ENCODE measurements at places on chromosomes 5 and 9.

DNA sequence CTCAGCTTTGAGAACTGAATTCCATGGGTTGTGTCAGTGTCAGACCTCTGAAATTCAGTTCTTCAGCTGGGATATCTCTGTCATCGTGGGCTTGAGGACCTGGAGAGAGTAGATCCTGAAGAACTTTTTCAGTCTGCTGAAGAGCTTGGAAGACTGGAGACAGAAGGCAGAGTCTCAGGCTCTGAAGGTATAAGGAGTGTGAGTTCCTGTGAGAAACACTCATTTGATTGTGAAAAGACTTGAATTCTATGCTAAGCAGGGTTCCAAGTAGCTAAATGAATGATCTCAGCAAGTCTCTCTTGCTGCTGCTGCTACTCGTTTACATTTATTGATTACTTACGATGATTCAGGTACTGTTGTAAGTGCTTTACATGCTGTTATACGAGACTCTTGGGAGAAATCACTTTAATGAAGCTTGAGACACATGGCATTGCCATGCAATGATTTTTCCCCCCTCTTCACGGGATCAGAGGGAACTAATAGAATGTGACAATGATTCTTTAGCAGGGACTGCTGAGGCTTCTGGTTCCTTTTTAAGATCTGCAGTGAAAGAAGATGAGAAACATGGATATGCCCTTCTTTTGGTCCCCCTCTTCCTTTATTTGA is 63.8 kb downstream of the PTTG1 start:
- no peak for DNase-seq

- peak; percentile 24 for DNase-seq
Measured at GRCh38 chr5:67985686-67986387, 229.7 kb upstream of the PIK3R1 start.

DNA sequence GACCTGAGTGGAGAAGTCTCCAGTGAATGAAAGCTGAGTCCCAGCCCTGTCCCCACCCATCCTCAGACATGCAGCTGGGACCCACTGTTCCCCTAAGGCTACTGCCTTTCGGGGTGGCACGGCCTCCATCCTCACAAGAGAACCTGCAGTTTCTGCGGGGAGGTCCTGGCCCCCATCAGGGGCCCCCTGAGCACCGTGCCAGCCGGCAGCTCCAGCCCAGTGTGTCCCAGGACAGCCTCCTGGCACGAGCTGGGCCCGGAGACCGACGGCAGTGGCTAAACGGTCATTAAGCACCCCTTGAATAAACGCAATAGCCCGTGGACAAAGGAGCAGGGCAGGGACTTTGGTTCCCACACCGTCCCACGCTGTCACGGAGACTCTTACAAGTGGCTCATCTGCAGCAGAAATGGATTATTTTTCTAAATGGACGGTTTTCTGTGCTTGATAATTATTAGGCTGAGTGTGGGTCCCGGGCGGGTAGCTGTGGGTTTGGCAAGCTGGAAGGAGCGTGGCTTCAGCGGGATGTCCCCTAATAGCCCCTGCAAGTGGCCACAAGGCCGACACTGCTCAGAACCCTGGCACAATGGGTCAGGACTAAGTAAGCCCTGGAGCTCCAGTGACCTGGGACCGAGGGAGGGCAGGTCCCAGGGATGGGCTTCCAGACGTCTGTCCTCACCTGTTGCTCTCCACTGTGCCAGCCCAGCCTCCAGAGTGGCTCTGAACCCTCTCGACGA is 17.4 kb downstream of the FAM78A start:
- DNase-seq, result no peak

GRCh38 chr9:88530051-88530450 is 4.9 kb upstream of the NXNL2 start:
- peak; percentile 46 for DNase-seq

DNA sequence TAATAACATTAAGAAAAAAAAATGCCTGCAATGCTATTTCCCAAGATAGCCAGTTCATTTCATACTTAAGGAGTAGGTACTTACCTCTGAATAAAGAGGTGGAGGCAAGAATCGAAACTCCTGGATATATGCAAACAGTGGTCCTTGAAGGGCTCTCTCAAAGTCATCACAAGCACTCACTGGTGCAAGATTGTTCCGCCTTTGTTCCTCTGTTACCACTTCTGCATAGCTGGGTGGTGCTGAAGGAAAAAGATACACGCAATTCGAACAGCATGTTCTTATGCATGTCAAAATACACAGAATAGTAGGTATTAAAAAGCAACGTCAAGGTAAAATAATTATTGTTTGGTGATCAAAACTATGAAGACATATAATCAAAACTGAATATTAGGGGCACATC is 9.5 kb downstream of the ARRDC3 start:
- peak; percentile 3 for DNase-seq

- no peak for DNase-seq
Measured at GRCh38 chr5:64514612-64515011, 8.8 kb downstream of the RGS7BP start.

- no peak for DNase-seq
Measured at GRCh38 chr9:133252301-133253020, 22.5 kb downstream of the ABO start.

DNA sequence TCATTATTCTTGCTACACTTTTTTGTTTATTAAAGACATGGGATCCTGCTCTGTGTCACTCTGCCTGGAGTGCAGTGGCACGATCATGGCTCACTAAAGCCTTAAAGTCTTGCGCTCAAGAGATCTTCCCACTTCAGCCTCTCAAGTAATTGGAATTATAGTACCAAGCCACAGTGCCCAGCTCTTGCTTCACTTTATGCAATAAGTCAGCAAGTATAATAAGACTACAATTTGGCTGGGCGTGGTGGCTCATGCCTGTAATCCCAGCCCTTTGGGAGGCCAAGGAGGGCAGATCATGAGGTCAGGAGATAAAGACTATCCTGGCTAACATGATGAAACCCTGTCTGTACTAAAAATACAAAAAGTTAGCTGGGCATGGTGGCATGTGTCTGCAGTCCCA is 5.9 kb downstream of the C9orf153 start:
- DNase-seq, result no peak

- no peak for DNase-seq
Measured at GRCh38 chr5:10712574-10713366, 48.3 kb downstream of the DAP start.

- DNase-seq, result no peak
Measured at GRCh38 chr5:179276838-179277395, 68.3 kb downstream of the ADAMTS2 start.

DNA sequence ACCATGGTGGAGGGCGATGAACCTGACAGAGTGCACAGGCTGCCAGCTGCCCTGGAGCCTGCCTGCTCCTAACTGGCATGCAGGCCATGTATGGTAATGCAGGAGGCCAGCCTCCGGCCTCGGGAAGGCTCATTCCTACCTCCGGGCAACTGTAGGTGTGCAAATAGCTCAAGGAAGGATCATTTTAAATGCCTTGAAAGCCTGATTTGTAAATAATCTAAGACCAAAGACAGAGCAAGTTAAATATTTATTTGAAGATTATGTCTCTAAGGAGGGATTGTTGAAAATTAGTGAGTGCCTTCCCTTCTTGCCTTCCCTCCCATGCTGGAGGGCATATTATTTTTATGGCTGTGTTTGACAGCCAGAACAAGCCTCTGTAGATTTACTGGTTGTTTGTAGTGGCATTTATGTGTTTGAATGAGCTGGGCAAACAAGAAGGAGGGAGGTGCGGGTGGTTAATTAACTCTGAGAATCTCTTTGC is 285.7 kb upstream of the TUT7 start:
- DNase-seq, result no peak

GRCh38 chr9:129850821-129851550 is 15.7 kb downstream of the USP20 start:
- peak; percentile 28 for DNase-seq

- no peak for DNase-seq
Measured at GRCh38 chr5:74431290-74431669, 209.2 kb downstream of the ENC1 start.

DNA sequence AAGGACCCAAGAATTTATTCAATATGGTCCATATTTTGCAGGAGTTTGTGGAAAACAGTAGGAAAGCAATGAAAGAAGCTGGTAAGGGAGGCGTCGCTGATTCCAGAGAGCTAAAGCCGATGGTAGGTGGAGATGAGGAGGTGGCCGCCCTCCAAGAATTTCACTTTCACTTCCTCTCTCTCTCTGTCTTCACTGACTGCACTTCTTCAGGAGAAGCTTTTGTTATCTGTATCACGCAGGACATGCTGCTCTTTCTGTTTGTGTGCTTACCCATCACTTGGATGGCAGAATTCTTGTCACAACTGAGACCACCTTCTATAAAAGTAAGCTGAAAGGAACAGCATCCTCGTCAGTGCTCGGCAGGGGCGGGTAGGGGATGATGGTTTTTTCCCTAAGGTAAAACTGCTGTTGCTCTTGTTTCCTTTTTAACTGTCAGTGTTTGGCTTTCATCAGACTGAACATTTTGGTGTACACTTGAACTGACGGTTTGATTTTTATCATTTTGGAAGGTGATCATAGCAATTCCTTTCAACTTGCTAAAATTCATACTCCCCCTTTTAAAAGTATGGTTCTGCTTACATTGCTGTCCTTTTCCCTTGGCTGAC is 62.4 kb upstream of the FSD1L start:
- peak; percentile 45 for DNase-seq

DNA sequence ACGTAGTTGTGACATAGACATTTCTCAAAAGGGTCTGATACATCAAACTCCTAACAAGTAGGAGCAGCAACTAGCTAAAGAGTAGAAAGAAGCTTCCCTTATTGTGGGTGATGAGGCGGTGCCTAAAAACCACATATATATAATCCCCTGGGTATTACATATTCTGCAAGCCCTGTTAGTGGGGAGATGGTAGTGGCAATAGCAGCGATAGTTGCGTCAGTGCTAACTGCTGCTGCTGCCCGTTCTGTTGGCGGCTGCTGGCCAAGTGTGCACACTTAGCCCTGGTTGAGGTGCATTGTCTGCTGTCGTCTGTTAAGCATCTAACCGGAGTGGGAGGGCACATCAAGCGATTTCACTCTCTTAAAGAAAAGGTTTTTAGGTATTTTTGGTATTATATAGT is 35.8 kb downstream of the VLDLR start:
- DNase-seq, result no peak

- no peak for DNase-seq
Measured at GRCh38 chr9:17339156-17339555, 204.3 kb downstream of the CNTLN start.

- DNase-seq, result peak; percentile 34
Measured at GRCh38 chr9:131478421-131478868, 24.3 kb upstream of the POMT1 start.

DNA sequence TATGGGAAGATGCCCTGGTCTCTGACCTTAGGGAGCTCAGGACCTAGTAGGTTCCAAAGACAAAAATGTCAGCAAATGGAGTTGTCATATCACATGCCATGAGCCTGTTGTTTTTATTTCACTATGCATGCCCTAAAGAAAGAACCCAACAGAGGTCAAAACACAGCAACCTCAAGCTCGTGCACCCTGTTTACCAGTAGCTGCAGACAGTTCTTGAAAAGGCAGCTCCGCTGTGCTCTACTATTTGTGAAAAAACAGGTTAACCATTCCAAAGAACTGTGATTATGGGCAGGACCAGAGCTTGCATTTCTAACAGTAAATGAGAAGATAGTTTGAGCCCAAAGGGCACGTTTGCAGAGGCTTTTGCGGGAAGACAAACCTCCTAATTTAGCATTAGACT is 22.8 kb downstream of the ITK start:
- no peak for DNase-seq

DNA sequence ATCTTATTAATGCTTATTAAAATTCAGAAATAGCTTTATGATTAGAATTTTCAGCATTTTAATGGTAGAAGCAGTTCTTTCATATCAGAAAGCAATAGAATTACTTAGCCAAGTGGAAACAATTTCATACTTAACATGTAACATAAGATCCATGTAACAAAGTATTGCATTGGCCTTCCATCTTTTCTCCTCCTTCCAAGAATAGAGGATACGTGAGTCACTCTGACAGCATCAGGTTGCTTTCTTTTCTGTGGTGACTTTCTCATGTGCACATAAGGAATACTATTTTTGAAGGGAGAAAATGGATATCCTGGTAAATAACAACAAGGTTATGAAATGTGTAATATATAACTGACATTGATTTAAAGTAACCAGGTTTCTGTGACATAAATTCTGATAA is 272.2 kb downstream of the ANXA1 start:
- no peak for DNase-seq

DNA sequence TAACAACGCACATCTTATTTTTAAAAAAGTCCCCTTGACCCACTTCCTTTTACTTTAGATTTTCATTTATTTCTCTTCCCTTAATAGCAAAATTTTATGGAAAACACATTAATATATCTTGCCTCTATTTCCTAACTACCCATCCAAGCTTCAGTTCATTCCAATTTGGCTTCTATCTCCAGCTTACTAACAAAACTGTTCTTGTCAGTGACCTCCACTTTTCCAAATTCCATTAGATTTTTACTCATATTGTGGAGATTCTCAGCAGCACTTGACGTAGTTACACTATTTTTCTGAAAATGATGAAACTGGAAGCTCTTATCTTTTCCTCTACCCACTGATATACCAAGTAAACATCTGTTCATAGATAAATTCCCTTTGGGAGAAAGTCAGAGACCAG is 46.5 kb upstream of the ADAMTS19 start:
- no peak for DNase-seq

DNA sequence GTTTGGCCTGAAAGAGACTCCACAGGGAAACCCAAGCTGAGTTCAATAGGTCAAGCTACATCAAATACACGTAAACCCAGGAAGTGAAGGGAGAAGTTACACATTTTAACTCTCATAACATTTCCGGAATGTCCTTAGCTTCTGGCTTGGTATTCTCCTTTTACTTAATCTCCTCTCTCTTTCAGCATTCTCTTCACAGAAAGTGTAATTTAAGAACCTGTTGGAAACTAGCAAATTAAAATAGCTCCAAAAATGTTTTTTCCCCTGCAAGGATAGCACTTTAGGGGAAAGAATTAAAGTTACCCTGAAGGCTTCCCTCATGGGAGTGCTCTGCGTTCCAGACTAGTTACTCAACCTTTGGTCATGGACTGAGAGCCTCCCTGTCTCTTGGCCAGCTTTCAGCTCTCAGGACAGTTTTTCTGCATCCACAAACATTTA is 292.7 kb upstream of the TARS1 start:
- DNase-seq, result peak; percentile 92

GRCh38 chr5:94389515-94389899 is 228.9 kb downstream of the KIAA0825 start:
- no peak for DNase-seq

DNA sequence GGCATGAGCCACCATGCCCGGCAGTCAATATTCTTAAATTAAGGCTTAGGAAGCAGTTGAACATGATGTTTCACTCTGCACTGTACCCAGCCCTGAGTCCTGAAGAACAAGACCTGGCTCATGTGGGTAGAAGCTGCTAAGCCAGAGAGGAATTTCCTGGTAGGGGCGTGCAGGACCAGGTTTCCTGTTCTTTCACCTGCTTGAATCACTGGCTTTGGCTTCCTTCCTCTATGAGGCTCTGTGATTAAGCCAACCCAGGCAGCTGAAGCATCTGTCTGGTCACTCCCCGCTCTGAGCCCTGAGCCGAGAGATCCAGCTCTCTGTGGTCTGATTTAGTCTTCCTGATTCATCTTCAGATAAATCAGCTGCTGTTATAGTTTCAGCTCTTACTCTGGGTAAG is 29.1 kb downstream of the CFAP77 start:
- DNase-seq, result no peak

- no peak for DNase-seq
Measured at GRCh38 chr9:128729766-128730517, 6.0 kb upstream of the ZDHHC12 start.

- peak; percentile 16 for DNase-seq
Measured at GRCh38 chr9:135960411-135961276, 529 bp downstream of the UBAC1 start.

GRCh38 chr9:84945878-84946538 is 276.5 kb downstream of the NTRK2 start:
- DNase-seq, result no peak

- DNase-seq, result peak; percentile 85
Measured at GRCh38 chr9:124617477-124618141, 110.4 kb upstream of the NR5A1 start.
